ENCODE measurements at places on chromosomes 2 and 18.

GRCh38 chr2:186623084-186623483 lies 33.2 kb downstream of the ITGAV start:
- DNase-seq, result no peak

- DNase-seq, result no peak
These were observed 33.0 kb downstream of the UPP2 start for GRCh38 chr2:158134655-158135054.

DNA sequence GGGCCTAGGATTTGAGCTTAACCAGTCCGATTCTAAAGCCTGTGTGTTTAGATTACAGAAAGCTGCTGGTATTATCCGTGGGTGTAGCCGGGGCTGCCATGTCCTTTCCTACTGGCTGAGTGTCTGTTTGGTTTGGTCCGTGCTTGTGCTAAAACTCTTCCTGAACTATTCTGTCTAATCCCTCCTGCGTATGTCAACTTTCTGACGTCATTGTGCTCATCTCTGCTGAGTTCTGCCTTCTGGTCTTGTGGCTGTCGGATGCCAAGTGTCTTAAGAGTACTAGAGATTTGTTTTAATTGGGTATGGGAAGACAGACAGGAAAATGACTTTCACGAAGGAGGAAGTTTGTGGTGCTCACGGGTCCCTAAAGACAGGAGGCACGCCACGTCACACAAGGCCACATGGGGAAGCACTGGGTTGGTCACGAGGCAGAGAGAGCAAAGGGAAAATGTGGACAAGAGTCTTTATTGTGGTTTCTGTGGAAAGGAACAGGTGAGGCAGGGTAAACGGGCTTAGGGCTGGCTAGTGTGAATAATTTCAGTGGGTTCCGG lies 31.8 kb upstream of the NTSR2 start:
- no peak for DNase-seq

DNA sequence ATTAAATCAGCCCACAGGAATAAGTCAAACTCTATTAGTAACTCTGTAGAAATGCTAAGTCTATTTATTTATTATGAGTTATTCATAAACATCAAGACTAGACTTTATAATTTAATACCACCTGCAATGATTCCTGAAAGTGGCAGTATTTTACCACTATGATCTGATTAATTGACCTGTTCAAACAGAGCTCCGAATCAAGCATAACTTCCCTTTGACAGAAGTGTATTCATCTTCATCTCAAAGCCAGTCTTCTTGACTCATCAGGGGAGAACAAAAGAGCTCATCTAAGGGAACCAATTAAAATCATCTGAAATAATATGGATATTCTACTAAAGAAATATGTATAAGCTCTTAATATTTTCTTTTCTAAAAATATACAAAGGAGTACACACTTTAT lies 122.3 kb downstream of the MBD2 start:
- no peak for DNase-seq

DNA sequence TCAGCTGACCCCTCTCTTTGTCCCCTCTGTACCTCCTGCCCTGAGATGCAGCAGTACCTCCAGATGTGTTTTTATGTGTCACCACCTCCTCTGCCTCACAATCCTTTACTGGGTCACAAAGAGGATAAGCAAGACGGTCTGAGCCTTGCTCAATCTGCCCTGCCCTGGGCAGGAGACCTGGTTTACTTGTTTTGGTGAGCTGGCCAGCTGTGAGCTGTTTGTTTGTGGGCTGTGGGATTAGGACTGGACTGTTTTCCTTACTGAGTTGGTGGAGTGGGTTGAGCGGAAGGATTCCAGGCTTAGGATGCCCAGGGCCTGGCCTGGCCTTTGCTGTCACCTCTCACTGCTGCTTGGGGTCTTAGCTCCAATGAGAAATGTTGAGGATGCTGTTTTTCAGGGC lies 299.5 kb downstream of the SRBD1 start:
- DNase-seq, result no peak

All from M059J (cell line).